Liver (tissue), 10 donors: ENCODE measurements at places on chromosomes 1 and 21. TPM values are rescaled to one million over a fixed set of nuclear protein-coding genes. Genes with fewer than 3 reads are reported as not detected.

- DNase-seq: no peak
Observed at GRCh38 chr1:33655496-33655895, 183.1 kb downstream of the ZSCAN20 start.

DNA sequence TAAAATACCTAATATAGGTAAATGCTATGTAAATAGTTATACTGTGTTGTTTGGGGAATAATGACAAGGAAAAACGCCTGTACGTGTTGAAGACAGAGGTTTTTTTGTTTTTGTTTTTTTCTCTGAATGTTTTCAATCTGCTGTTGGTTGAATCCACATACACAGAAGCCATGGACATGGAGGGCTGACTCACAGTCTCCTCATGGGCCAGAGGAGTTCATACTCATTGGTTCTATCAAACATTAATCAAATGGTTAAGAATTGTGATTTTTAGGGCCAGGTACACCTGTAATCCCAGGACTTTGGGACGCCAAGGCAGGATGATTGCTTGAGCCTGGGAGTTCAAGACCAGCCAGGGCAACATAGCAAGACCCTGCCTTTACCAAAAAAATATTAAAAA is 20.5 kb downstream of the MIER1 start:
- no peak for DNase-seq

- no peak for DNase-seq
Observed at GRCh38 chr1:210369425-210369824, 40.7 kb downstream of the HHAT start.

Gene DTL
- 0.17 TPM for total RNA-seq

Gene HAO2
- 377 TPM for total RNA-seq

DNA sequence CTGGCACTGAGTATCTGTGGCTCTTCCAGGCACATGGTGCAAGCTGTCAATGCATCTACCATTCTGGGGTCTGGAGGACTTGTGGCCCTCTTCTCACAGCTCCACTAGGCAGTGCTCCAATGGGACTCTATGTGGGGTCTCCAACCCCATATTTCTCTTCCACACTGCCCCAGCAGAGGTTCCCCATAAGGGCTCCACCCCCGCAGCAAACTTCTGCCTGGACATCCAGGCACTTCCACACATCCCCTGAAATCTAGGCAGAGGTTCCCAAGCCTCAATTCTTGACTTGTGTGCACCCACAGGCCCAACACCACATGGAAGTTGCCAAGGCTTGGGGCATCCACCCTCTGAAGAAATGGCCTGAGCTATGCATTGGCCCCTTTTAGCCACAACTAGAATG is 18.8 kb downstream of the ODF2L start:
- no peak for DNase-seq

Gene OR6N1
- total RNA-seq: not detected

DNA sequence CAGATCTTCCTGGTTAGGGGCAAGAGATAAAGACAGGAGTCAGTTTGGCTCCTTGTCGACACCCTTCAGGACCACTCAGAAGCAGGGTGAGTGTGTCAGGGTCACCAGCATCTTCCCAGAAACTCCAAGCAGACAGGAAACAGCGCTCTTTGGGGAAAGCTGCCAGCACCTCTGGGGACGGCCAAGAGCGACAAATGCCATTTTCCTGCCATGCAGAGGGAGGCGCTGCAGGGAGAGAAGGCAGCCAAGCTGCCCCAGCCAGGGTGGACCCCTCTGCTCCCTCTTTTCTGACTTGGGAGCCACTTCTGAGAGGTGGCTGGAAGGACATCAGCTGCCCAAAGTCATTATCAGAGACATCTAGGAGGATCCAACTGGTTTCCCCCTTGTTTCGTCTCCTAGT is 29.0 kb downstream of the SIM2 start:
- DNase-seq: no peak

- no peak for DNase-seq
Observed at GRCh38 chr1:226443439-226443838, 35.5 kb upstream of the PARP1 start.

DNA sequence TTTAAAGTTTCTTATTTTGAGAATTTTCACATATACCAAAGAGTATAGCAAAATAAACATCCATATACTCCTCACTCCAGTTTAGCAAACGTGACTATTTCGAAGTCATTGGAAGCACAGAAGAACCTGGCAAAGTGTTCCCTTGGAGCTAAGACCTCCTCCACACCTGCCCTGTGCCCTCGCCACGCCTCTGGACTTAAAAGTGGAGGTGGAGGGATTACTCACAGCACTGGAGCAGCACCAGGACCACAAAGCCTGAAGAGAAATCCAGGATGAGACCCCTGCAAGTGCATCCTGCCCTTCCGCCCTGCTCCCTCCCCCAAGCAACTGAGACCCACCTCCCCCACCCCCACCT is 436 bp downstream of the CHI3L1 start:
- DNase-seq: no peak

DNA sequence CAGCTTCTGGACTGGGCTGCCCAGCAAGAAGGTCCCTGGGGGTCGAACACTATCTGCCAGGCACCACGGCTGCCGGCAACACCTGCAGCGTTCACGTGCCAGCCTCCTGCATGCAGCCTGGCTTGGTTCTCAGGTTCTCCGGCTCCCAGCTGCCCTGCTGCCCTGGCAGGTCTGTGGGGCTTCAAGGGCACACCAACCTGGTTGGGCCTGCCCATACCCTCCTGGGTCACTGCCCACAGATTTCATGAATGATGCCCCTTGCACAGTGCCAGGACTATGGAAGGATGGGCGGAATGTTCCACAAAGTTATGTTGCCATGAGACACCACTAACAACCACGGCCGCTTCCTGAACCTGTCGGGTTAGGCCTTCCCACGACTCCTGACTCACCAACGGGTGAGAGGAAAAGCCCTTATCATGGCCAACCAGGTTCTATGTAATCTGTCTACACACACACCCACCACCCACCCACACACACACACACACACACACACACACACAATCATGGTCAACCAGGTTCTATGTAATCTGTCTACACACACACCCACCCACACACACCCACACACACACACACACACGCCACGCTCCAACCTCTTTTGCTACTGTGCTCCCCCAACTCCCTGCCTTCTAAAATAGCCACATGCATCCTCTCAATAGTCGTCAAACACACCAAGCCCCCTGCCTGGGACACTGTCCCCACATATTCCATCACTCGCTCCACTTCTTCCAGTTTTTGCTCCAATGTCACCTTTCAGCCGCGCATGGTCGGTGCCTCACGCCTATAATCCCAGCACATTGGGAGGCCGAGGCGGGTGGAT is 32.2 kb downstream of the HSPG2 start:
- peak; percentile 83 for DNase-seq

DNA sequence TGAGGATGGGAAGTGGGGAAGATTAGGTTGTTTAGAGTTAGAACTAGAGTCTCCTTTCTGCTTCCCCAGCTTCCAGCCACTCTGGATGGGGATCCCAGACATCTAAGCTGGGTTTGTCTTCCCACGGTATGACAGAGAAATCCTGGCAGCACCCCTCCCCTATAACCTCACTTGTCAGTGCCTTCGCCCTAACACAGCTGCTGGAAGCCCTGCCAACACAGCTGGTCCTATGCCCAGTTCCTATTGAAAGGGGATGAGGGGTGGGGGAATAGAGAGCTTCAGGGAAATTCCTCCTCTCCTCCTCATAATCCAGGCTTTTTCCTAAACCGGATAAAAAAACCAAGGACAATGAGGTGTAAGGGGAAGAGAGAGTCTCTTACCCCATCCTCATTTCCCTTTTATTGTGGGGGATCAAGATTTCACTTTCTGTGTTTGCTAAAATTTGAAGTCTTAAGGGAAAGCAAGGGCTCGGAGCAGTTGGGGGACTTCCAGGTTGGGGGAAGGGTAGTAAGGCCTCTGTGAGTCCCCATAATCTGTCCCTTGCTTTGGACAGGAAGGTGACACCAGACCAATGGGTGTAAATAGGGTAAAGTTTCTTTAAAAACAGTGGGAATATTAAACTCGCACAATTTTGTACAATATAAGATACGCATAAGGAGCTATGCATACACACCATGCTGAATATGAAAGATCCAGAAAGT is 590 bp downstream of the TMOD4 start:
- DNase-seq: no peak

DNA sequence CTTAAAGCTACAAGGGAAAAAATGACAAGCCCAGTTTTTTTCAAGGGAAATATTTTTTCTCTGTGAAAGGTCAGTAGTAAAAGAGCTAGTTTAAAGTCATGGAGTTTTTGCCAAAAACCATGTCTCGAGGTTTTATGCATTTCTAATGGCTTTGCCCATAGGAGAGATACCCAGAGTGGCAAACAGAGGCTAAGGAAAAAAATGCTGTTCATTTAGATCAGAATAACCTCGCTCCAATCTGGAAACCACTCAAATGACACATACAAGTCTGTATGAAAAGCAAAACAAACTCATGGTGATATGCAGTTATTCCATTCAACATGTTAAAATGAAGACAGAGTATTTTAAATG is 36.9 kb upstream of the EDEM3 start:
- no peak for DNase-seq

DNA sequence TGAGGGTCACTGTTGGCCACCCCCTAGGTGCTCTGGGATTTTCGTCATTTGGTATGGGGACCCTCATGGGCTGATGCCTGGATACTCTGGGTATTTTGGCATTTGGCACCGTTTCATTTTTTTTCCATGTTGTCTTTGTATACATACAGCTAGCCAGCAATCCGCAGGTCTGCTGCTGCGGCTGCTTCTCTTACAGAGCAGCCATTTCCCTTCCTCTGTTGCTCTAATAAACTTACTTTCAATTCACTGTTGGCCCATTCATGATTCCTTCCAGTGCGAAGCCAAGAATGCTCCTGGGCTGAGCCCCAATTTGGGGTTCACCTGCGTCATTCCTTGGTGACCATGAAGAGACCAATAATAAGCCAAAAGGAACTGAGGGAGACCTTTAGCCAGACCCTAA is 21.5 kb downstream of the GON4L start:
- no peak for DNase-seq

GRCh38 chr1:180456191-180456590 is 46.2 kb downstream of the ACBD6 start:
- no peak for DNase-seq

DNA sequence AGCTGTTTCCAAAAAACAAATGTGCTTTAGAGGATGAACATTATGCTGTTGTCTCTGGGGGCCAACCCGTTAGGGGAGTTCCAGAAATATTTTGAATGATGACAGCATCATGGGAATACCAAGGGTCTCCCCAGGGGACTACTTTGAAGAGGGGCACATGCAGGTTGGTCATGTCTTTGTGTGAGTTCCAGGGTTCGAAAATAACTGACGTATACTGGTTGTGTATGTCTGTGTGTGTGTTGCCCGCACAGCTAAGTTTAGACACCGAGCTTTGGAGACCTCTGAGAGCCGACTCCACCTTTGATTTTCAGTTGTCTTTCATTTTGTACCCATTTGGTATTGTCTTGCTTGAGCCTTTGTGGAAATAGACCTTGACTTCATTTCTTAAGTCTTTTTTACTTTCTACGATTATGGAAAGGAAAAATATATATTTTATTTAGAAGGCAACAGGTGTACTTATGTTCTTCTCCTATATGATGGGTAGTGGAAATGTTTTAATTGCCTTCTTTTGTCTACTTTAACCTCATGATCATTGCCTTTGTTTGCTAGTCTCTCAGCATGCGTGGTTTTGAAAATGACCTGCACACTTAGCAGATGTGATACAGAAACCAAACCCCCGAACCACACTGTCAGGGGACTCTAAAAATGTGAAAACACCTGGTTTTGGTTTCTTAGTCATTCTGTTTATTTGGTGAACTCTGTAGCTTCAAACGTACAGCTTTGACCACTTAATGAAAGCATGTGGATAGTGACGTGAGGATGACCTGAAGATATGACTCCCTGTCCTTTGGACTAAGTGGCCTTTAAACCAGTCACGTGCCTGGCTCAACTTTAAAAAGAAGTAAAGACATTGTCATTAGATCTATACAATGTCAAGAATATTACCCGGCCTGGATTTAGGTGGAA is 56.5 kb downstream of the GALNT2 start:
- no peak for DNase-seq

- DNase-seq: no peak
Observed at GRCh38 chr1:216621536-216621935, 101.7 kb downstream of the ESRRG start.

DNA sequence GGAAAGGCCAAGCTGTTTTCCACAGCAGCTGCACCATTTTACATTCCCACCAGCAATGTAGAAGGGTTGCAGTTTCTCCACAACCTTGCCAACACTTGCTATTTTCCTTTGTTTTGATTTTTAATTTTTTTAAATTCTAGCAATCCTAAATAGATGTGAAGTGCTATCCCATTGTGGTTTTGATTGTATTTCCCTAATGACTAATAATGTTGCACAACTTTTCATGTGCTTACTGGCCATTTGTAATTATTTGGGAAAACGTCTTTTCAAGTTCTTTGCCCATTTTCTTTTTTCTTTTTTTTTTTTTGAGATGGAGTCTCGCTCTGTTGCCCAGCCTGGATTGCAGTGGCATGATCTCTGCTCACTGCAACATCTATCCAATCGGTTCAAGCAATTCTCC is 53.9 kb downstream of the VCAM1 start:
- no peak for DNase-seq

- DNase-seq: no peak
Observed at GRCh38 chr1:46013581-46013980, 118.8 kb downstream of the PIK3R3 start.

Gene FCRLB
- total RNA-seq: 2.9 TPM
